NCI-H187 treated with DMSO at 0.1 percent for 48 hours (cell line): ENCODE measurements at places on chromosomes 3 and 15.

GRCh38 chr3:160815280-160815679 lies 59.2 kb downstream of the PPM1L start:
- no peak for DNase-seq

GRCh38 chr3:72690629-72691028 lies 157.6 kb downstream of the SHQ1 start:
- DNase-seq, result no peak

DNA sequence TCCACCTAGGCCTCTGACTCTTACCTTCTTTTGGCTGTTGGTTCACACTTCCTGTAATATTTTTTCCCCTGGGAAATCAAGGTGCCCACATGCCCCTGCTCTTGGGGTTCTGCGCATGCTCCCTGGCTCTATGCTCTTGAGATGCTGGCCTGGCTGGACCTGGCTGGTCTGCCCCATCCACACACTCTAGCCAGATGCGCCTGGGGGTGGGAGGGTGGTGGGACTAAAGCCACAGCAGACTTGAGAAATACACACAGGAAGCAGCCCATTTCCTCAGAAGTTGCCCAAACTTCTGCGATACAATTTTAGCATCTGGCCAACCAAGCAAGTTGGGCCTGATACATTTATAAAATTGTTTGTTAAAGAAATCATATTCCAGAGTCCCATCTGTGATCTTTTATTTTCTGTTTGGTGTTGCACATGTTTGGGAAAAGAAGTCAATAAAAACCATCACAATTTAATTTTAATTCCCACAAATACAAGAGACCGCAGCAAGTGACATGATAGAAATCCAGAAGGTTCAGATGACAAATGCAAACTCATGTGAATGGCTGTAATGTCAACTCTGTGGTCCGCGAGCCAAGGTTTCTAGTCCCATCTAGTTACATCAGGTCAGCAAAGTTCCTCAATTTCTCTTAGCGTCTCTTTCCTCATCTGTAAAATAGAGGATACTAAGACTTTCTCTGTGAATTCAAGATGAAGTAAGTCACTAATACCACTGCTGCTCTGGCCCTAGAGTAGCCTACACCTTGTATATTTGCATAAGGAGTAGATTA lies 55.9 kb upstream of the MEF2A start:
- no peak for DNase-seq

- no peak for DNase-seq
These were observed 101.0 kb downstream of the CBLB start for GRCh38 chr3:105767776-105768175.

- DNase-seq, result no peak
These were observed 90.7 kb downstream of the IMPG2 start for GRCh38 chr3:101229681-101230080.

GRCh38 chr15:27660676-27661075 lies 438.4 kb downstream of the OCA2 start:
- DNase-seq, result no peak

GRCh38 chr3:13152826-13153710 lies 79.8 kb upstream of the IQSEC1 start:
- no peak for DNase-seq

GRCh38 chr3:41001556-41001955 lies 197.7 kb upstream of the CTNNB1 start:
- DNase-seq, result peak; percentile 5

DNA sequence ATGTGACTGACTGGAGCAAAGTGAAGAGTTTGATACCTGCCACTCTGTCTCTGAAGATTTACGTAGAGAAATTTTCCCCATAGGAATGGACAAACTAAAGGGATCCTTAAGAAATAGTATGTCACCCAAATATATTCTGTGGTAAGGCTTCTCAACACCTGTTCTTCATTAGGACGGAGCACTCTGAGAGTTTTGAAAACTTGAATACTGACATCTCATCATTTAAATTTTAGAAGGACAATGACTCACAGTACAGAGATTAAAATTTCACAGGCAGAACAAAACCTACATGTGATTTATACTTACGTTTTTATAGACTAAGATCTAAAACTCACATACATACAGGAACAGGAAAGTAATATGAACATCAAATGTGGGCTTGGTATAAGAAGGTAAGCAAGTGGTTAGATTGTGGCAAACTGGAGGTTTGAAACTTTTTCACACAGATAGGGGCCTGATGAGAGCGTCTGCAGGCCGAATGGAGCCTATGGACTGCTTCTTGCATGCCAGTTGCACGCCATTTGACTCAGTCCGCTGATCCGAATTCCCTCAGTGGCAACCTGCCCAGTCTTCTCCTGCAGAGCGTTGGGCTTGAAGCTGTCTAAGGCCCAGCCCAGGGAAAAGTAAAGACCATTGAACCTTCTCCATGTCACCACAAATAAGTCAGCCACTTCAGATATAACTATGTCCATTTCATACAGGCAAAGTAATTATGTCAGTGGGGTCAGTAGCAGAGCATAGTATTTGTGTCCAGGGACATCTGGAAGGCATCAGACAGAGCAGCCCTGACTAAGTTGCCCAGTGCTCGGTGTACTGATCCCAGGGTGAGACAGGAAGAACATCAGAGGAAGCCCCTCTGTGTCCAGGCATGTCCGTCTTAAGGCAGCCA lies 45.7 kb downstream of the ZBTB38 start:
- no peak for DNase-seq

DNA sequence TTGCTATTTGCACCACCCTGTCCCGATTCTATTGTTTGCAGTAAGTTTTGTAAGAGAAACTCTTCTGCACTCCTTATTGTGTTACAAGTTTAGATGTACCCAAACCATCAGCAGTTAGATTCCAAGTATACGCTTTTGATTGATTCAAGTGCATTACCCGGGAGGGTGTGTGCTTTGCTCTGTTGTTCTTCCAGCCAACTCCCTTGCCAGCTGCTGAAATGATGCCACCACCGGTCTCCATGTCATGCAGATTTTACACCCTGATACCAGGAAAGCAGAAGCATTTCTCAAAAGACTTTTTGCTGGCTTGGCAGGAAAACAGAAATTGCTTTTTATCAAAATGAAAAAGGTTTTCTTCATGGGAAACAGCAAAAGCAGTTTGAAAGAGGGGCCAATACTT lies 1006.6 kb upstream of the CFAP20DC start:
- no peak for DNase-seq

GRCh38 chr3:125087768-125088391 lies 32.1 kb upstream of the HEG1 start:
- no peak for DNase-seq

DNA sequence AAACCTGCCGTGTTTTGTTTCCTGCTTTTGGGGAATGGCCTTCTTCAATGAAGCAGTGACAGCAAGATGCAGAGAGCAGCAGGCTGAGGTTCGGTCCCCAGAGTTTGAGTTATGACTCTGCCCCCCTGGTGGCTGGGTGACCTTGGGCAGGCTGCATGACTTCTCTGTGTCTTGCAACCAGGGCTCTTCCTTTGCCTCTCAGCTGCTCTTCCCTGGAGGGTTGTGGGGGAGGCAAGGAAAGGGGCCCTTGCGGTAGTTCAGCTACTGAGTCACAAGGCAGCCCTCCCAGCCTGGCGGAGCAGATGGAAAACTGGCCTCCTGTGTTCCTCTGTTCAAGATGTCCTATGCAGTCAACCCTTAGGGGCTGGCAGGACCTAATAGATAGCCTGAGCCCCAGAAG lies 17.1 kb downstream of the CTXND1 start:
- DNase-seq, result no peak

DNA sequence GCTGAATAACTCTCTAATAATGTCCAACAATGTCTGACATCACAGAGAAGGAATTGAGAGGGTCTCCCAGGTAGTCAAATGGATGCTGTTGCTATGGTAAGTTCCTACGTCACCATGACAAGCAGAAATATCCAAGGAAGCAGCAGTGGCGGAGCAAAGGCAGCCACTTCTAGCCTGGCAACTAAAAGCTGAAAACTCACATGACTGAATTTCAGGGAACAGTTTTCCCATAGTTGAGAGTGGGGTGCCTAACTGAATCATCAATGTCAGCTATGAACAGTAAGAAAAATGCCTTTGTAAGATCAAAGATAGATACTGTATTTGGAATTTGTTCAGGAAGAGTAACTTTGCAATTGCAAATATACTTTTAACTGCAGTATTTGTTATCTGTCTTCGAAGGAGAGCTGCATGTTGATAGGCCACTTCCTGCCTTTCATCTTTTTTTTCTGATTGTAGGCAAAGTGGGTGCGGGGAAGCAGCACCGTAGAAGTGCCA lies 161.7 kb downstream of the BBX start:
- no peak for DNase-seq

DNA sequence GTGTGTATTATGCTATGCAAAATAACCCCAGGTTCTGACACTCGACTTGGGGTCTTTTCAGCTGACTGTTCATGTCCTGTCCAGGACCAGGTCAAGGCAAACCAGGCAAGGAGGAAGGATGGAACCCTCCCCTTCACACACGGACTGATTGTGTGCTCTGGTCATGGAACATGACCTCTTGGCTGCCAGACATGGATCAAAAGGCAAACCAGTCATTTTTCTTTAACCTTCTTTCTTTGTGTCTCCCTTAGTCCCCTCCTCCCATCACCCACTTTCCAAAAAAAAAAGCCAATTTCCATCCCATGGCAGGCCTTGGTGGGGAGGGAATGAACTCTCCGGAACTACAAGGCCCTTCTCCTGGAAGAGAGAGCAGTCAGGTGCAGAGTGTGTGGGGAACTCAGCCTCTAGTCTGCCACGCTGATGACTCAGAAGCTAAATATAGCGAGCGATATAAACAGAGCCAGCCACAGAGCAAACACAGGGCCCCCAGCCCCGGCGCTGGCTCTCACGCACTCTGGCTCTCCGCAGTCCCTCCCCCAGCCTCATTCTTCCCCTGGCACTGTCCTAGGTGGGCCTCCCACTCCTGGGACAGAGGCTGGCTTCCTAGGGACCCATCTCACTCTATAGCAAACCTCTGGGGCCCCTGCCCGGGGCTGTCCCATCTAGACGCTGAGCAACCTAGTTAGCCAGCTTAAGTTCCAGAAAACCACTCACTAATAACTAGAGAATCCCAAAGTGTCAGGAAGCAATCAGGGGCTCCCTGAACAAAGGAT lies 10.0 kb downstream of the BMF start:
- DNase-seq, result peak; percentile 54

GRCh38 chr3:174541708-174542315 lies 317.3 kb upstream of the NAALADL2 start:
- no peak for DNase-seq

DNA sequence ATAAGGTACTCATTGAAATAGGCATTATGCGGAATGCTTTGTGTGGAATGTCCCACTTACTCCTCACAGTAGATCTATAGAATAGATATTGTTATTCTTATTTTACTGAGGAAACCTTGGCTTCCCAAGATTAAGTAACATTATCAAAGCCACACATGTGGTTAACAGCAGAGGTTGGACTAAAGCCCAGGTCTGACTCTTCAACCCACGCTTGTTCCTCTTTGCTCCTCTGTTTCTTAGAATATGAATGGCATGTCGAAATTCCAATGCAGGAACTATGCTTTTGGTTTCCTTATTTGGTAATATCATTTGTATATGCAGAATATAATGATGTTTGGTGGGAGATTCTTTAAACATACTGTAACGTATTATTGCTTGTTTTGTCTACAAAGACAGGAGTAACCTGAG lies 818.8 kb upstream of the LMCD1 start:
- no peak for DNase-seq

GRCh38 chr3:134211797-134212196 lies 38.9 kb downstream of the RYK start:
- no peak for DNase-seq

DNA sequence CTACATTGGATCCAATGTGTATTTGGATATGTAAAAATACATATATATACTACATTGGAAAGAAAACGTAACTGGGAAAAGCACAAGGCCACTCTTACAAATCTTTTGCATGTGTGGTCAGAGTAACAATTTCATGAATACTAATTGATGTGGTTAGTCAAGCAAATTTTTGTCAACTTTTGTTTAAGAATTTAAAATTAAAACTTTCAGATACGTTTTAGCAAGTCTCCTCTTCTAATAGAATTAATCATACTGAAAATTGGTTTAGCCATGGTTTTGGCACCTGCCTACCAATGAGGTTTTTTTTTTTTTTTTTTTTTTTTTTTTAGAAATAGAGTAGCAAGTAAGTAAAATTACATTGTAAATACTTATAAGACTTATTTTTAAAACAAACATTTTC lies 153.0 kb upstream of the CGNL1 start:
- DNase-seq, result no peak

DNA sequence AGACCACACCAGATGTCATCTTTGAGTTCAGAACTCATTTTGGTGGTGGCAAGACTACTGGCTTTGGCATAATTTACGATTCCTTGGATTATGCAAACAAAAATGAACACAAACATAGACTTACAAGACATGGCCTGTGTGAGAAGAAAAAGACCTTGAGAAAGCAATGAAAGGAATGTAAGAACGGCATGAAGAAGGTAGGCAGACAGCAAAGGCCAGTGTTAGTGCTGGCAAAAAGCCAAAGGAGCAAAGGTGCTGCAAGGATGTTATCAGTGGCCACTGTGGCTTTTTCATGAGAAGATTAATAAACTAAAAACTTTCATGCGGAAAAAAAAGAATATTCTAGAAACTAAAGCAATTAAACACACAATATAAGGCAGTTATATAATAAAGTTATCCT lies 21.9 kb downstream of the AAGAB start:
- DNase-seq, result no peak

DNA sequence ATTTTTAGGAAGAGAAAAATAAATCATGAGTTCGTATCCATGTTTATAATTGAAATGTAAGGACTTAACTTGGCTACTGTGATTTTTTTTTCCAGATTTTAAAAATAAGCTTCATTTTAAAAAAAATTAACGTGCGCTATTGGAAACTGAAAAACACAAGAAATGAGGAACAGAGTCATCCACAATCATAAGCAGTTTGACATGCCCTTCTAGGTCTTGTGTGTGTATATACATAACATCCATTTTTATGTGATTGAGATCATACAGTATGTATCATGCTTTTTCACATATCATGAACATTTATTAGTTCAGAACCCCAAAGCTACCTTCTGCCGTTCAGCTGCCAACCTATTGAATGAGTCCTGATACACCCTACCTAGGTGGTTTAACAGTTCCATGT lies 22.7 kb downstream of the IREB2 start:
- no peak for DNase-seq

GRCh38 chr3:160016972-160017371 lies 28.3 kb downstream of the IL12A start:
- no peak for DNase-seq

DNA sequence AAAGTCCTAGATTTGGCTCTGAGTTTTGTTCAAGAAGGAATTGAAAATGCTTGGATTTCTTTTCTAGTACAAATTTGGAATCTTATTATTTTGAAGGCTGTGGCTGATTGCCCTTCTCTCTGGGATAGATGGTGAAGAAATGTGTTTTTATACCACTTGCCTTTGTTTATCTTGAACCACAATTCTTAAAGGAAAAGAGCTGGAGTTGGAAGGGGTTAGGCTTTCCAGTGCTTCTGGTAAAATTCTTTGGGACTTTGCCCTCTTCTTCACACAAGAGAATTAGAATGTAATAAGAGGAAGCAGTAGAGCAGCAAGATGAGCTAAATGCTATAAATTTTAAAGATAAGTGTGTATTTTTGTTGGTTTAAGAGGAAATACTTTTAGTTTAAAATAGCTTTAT lies 65.8 kb downstream of the COL6A5 start:
- no peak for DNase-seq

GRCh38 chr15:40217166-40217824 lies 21.6 kb upstream of the PAK6 start:
- DNase-seq, result no peak

- no peak for DNase-seq
These were observed 28.8 kb upstream of the UBL7 start for GRCh38 chr15:74489518-74490338.
